Activated naive CD4-positive, alpha-beta T cell (primary cell): ENCODE measurements at places on chromosomes 6 and 20.
A peak's percentile ranks its signal among the peaks of the same experiment; 100 is the strongest.

- peak; percentile 75 for DNase-seq
These were observed 7.1 kb downstream of the RBM38 start for GRCh38 chr20:57398231-57398821.

DNA sequence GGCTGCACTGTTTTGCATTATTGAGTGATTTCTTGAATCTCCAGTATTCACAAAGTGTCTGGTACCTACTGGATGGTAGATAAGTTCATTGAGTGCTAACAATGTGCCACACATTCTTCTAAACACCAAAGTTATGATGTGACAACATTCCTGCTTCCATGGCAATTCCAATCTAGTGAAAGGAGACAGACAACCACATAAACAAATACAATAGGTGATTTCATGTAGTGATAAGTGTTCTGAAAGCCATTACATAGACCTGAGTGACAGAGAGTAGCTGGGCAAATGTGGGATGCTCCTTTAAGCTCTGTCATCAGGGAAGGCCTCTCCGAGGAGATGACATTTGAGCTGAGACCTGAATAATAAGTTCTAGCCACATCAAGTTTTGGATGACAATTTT is 295.5 kb downstream of the SLC35F1 start:
- no peak for DNase-seq

GRCh38 chr6:85576476-85576875 is 17.2 kb downstream of the SNX14 start:
- DNase-seq: no peak

DNA sequence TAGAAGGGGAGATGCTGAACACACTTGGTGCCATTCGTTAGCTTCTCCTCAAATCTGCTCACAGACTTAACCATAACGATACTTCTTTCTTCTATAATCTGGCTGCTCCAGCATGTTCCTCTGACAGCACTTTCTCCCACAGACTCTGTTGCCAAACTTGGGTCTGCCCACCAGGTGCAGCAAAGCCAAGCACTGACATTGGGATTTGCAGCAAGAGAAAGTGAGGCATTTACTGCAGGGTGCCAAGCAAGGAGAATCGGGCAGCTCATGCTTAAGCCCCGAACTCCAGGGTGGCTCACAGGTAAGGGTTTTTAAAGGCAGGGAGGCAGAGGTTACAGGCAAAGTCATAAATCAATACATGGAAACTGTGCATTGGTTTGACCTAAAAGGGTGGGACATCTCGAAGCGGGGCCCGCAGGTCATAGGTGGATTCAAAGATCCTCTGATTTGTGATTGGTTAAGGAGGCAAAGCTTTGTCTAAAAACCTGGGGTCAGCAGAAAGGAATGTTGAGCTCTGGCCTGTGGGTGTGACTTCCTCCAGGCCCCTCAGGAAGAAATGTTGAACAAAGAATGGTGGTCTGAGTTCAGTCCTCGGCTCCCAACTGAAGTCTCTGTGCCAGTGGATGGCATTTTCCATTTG is 25.1 kb upstream of the PNPLA1 start:
- no peak for DNase-seq

DNA sequence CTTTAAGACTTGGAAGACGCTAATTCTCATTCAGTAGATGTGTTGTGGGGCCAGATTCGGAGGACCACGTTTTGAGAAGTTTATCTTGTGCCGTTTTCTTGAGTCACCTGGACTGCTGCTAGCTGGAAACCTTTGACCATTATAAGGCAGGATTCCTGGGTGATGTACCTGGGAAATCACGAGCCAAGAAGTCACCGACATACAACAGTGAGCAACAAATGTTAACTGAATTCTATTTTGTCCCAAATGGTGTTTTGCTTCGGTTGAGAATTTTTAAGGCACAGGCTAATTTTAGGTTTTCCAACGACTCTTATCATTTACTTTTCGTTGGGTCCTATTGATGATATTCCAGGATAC is 93.4 kb upstream of the BTN3A2 start:
- no peak for DNase-seq

- no peak for DNase-seq
These were observed 25.3 kb downstream of the NRN1 start for GRCh38 chr6:5981126-5982026.

DNA sequence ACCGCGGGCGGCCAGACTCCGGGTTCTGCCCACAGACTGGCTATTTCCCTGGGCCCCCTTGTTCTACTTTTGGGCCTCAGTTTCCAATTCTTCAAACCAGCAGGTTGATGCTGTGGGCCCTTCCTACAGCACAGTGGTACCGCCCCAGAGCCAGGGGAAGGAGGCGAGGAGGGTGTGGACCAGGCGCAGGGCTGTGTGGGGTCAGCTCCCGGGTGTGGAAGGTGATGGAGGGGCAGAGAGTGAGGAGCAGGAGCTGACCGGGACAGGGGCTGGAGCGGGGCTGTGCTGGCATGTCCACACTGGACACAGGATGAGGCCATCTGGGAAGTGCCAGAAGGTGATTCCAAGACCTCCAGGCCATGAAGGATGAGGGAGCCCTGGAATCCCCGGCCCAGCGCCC is 35.2 kb upstream of the CHRNA4 start:
- DNase-seq: no peak

- no peak for DNase-seq
These were observed 598 bp downstream of the TMEM239 start for GRCh38 chr20:2816583-2817340.

GRCh38 chr20:35673884-35674283 is 9.2 kb upstream of the CPNE1 start:
- no peak for DNase-seq

DNA sequence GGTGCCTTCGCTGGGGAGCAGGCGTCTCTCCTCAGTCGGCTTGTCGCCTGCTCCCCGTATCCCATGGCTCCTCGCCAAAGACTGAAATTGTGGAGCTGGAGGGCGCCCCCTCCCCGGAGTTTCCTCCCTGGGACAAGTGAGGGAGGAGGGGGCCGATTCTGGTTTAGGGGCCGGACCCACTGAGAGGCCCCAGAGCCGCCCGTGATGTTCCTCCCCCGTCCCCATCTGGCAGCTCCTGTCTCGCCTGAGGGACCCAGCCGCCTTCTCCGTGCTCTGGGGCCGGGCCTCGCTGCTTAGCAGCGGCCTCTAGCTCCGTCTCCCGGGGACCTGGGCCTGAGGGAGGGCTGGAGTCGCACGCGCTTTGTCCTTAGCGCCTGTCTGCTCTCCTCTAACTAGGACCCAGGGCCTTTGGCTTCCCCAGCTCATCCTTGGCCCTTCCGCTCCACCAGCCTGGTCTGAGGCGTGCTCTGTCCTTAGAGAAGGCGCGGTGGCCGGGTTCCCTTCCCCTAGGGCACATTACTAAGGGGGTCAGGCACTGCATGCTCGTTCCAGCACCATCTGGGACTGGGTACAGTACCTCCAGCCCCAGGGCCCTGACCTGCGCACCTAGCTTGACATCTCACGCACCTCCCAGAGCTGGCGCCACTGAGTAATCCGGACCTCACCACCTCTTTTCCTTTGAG is 29.7 kb downstream of the SLC12A5 start:
- DNase-seq: no peak

GRCh38 chr20:60800185-60800584 is 451.9 kb upstream of the CDH4 start:
- DNase-seq: no peak

GRCh38 chr20:658731-659291 is 5.8 kb upstream of the SRXN1 start:
- no peak for DNase-seq

- DNase-seq: no peak
These were observed 72.4 kb downstream of the SLC22A23 start for GRCh38 chr6:3384241-3385143.

- no peak for DNase-seq
These were observed 23.6 kb downstream of the THEMIS start for GRCh38 chr6:127877231-127877630.

DNA sequence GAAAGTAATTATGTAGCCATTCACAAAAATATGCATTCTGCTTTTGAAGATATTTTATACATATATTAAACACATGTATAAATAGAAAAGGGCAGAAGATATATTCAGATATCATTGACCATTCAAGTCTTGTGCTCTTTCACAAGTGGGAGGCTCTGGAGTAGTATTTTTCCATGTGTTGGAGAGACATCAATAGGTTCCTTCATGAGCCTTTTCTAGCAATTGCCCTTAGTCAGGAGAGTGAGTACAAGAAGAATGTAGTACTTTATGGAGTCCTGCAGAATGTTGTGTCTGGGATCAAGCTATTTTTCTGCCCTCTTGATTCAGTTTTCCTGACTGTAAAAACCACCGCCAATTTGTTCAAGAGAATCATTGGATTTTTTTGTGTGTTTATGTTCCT is 117.9 kb downstream of the LRRC1 start:
- DNase-seq: no peak

GRCh38 chr20:8642247-8642646 is 426.6 kb upstream of the PLCB4 start:
- no peak for DNase-seq

DNA sequence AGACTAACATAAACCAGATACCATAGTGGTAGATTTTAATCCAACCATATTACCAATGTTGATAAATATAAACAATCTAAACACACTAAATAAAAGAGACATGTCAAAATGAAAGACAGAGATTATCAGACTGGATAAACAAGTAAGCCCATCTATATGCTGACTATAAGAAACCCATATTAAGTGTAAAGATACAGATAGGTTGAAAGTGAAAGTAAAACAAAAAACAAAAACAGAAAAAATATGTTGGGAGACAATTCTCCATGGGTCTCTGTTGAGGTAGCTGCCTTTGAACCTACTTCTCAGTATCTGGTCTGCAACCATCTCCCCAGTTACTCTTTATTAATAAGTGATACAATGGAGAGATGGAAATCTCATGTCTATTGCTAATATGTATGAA is 21.2 kb downstream of the REV3L start:
- no peak for DNase-seq

DNA sequence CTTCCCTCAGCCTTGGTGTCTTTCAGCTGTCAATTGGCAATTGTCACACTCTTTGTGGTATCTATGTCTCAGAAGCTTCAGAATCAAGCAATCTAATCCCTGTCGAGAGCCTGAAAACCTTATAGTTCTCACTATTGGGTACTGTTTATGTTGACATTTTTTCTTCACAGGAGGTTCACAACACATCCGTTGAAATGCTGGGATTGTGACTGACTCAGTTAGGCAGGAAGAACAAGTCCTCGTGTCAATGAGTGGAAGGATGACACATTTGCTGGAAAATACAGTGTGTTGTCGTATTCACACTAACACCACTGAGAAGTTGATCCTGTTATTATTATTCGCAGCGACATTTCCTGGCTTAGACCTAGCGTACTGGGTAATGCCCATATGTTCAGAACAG is 163.9 kb upstream of the CITED2 start:
- no peak for DNase-seq

DNA sequence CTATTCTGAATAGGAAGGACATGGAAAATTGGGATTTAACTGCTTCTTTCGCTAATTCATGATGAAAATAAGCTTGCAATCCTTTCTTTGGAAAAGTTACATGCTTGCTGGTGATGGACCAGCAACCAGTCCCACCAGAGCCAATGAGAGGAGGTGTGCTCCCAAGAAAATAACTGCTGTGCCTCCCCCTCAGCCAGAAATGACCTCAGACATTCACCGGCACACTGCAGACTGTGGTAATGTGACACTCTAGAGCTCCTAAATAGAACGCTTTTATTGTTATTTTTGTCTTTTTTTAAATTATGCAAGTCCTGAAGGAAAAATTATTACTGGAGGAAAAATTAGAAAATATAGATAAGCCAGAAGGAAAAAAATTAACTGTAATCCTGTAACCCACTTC is 2.6 kb downstream of the PYGB start:
- DNase-seq: no peak
